LHCN-M2 (cell line): ENCODE measurements at places on chromosomes 11 and 22. TPM values are rescaled to one million over a fixed set of nuclear protein-coding genes. Genes with fewer than 3 reads are reported as not detected.

GRCh38 chr11:23947883-23948282 is 549.0 kb upstream of the LUZP2 start:
- no peak for DNase-seq

- DNase-seq, result peak; percentile 57
Measured at GRCh38 chr11:70456921-70457532, 58.7 kb downstream of the CTTN start.

DNA sequence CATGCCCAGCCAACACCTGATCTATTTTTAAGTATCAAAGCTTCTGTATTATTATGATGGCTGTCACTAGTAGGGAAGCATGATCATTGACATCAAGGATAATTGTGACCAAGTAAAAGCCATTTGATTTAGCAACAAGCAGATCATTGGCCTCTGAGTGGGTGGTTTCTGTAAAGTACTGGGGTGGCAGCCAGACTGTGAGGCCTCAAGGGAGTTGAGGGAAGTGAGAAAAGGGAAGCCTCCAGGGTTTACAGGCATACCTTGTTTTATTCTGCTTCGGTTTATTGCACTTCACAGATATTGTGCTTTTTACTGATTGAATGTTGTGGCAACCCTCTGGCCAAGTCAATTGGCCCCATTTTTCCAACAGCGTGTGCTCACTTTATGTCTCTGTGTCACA is 60.1 kb downstream of the PRR5L start:
- no peak for DNase-seq

DNA sequence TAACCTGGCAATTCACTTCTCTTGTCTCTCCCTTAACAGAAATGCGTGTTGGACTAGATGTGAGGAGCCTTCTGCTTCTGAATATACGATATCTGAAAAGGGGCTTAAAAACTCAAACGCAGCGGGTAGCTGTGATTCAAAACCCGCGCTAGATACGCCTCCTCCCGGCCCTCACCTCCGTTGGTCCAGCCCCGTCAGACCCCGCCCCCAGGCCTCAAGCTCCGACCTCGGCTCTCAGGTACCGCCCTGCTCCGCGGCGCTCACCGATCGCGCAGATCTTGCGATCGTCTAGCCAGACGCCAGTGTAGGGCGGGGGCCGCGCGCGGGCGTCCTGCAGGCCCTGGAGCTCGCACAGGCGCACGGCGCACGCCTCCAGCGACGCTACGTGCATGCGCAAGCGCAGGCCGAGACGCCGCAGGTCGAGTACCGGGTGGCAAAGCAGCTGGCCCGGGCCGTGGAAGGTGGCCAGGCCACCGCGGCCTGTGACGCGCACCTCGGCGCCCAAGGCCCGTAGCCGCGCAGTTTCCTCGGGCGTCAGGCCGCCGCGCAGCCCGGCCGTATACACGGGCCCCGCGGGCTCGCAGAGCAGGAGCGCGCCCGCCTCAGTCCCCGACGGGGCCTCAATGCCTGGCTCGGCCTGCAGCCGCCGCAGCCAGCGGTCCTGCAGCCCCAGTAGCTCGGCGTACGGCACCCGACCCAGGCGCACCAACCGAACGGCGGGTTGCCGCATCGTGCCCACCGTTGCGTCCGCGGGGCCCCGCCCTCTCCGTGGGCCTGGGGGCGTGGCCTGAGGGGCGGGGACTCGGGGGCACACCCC is at the start of gene LIPT2:
Gene LIPT2 (minus strand): TSS at position 751 of the 817 bp plus-strand sequence. CDS start 21 bp downstream, at position 730.
- DNase-seq, result peak; percentile 97

- no peak for DNase-seq
Measured at GRCh38 chr22:46219636-46220035, 30.5 kb downstream of the CDPF1 start.

DNA sequence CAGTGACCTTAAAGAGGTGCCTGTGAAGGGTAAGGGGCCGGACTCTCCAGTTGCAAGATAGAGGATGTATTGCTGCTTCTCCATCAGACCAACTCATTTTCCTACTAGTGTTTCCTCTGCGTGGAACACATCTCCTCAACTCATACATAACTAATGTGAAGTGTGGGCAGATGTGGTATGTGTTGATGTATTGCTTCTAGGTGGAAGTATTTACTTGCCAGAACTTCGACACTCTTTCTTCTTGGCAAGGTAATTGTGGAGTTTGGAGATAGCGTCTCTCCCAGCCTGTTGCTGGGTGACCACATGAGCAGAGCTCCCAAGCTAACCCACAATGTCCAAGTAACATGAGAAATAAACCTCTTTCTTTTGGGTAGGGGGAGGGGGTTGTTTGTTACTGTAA is 456.9 kb downstream of the DYNC2H1 start:
- DNase-seq, result no peak

GRCh38 chr11:2212411-2213251 is 41.0 kb upstream of the TH start:
- no peak for DNase-seq

DNA sequence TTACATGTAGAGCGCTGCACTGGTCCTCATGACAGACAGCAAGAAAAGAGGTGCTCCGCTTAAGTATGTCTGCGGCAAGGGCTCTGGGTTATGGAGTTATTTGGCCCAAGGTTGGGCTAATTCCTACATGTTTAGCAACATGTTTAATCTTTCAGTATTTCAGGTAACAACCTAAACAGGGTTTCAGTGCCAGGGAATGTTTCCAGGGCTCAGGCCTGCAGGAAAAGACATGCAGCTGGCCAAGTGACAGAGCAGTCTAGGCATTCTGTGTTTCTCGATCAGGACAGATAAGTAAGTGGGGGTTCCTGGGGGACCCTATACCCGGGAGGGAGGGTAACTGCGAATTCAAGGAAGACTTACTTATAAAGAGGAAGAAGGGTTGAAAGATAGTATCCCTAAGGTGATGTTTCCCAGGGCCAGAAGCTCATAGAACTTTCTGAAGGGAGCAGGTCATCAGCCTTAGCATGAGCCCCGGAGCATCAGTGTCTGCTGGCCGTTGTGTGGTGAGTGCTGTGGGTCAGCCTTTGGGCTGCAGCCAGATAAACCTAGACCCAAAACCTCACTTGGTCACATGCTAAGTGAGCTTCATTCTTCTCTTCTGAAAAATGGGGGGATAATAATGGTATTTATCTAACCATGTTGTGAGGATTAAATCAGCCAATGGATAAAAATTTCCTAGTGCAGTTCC is 18.4 kb downstream of the KCNJ5 start:
- DNase-seq, result no peak

DNA sequence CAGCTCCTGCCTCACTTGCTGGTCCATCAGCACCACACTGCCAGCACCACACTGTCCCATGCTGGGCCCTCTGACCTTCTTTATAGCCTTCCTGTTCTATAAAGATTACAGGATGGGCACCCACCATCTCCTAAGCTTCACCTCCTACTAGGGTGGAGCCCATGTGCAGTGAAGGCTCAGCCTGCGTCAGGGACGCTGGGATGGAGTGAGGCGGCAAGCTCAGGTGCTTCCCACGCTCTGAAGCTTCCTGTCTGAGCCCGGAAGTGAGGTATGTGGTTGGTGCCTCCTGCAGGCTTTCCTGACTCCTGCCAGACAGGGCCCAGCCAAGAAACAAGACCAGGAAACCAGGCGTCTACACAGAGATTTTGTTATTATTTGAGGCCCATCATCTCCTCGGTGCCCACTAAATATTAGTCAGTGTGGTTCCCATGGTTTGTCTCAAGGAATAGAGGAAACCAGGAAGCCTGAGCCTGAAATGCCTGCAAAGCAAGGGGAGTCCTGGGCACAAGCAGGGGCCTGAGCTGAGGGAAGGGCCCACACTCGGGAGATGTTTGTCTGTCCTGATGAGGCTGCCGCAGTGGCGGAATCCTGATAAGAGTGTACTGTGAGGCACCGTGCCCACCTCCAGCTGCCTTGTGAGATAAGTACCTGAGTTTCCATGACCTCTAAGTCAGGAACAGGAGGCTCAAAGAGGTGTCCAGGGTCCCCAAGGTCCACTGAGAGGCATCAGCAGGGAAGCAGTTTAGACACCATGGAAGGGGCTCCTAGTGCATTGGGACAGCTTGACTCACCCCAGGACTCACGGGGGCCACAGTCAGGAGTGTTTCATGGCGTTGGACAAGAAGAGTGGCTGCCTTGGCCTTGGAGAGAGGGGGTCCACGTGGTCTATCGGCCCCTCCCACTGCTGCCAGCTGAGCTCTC is 22.0 kb downstream of the RSPH14 start:
- no peak for DNase-seq

GRCh38 chr22:46586123-46586519 is 34.1 kb upstream of the GRAMD4 start:
- no peak for DNase-seq

GRCh38 chr11:116701297-116701801 is 71.4 kb downstream of the BUD13 start:
- DNase-seq, result no peak

DNA sequence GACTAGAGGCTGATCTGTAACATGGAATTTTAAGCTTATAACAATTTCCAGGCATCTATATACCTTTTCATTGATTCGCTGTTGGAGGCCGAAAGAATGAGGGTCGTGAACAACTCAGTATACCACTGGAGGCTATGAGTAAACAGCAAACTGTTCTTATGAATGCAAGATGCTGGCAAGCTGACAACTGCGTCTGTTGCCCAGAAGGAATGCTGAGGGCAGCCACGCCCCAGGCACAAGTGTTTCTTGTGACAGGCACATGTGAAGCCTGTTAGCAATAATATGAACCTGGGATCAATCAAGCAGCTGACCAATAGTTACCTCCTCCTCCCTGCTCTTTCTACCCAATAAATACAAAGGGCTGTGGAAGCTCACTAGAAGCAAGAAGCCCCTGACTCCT is 15.3 kb downstream of the RTCB start:
- peak; percentile 39 for DNase-seq

GRCh38 chr22:37638391-37639069 is 939 bp upstream of the SH3BP1 start:
- no peak for DNase-seq

- peak; percentile 88 for DNase-seq
Measured at GRCh38 chr22:39493759-39494158, 8.3 kb upstream of the MIEF1 start.

DNA sequence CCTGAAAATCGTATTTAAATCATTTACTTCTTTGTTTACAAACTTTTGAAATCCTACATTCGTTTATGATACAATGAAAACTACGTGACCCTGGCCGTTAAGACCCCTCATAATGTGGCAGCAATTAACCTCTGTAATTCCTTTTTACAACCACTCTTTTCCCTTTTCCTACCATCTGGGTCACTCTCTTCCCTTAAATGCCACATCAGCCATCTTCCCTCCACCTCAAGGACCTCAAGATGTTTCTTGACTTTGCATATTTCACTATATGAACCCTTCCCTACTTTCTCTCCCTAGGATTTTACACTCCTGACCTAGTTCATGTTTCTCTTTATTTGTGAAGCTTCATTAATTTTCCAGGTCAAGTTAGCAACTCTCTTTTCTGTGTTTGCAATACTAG is 26.8 kb downstream of the OR2AG2 start:
- DNase-seq, result no peak

GRCh38 chr11:2151500-2152257 is 9.3 kb downstream of the INS start:
- DNase-seq, result peak; percentile 52

DNA sequence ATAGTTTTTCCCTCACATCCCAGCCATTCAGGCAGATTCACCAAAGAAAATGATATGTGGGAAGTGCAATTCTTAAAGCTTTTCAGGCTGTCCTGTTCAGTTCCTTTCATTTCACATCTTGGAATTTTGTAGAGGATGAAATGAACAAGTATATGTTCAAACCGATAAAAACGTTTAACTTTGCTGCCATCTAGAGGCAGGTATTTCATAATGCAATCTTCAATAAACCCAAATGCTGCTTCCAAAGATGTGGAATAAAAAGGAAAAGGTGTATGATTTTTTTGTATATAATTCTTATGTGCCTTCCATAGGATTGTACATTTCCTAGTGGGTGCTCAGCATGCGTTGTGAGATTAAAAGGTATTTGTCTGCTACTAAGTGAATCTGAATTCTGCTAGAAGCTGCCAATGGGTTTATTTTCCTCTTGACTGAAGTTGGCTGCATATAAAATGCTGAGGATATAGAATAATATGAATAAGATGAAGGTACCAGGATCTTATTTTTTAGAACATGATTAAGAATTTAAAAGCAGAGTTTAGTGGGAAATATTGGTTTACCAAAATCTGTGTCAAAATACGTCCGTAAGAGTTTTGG is 199.3 kb downstream of the PGR start:
- peak; percentile 70 for DNase-seq

DNA sequence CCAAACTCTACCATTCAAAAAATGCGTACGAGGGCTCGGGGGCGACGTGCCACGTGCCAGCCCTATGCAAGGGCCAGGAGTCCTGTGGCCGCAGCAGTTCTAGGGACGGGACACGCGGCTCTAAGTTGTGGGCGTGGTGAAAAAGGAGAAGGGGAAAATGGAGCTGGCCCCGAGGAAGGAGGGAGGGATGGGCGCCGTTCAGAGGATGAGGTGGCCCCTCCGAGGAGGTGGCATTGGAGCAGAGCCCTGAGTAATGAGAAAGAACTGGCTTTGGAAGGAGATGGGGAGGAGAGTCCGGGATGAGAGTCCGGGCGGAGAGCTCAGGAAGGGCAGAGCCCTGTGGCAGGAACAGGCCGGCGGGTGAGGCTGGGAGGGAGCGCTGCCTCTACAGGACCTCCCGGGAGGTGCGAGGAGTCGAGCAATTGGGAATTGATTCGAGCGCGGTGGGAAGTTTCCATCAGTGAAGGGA is 21.0 kb downstream of the OTUB1 start:
- DNase-seq, result peak; percentile 22

GRCh38 chr22:17586831-17587440 is 23.6 kb downstream of the SLC25A18 start:
- no peak for DNase-seq

- DNase-seq, result peak; percentile 39
Measured at GRCh38 chr11:45771193-45771565, 33.8 kb upstream of the SLC35C1 start.

DNA sequence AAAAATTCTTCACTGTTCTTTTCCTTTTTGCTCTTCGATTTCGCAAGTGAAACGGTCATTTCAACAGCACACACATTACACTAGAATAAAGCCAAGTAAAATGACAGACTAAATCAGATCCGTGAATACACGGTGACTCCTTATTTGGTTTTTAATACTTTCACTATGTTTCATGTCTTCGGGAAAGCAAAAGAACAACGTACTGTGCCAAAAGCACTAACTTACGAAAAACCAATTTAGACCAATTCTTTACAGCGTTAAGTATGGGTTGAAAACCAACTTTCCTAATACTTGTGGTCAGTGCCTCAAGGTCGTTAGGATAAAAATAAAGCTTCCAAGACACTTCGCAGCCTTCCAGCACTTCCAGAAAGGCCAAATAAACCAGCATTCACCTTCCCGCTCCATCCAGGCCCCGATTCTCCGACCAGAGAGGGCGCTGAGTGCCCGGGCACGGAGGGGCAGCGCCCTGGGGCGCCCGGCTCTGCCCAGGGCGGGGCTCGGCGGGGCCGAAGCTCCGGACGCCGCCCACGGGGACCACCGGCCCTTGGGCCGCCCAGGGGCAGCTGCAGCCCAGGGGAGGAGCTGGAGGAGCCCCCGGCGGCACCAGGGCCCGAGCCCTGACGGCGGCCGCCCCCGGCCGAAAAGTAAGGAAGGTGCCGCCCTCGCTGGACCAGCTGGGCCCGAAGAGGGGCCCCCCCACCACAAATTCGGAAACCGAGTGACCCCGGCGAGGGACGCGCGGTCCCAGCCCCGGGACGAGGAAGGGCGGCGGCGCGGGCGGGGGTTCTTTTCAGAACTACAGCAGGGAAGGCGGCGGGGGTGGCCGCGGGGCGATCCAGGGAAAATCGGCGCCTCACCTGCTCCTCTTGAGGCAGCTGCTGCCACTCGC is 499 bp downstream of the ATL3 start:
- DNase-seq, result peak; percentile 74

The RAB36 gene
- total RNA-seq, result under 0.01 and 0.11 TPM in 2 replicates

The NCAM1 gene
- 28.1 and 38.7 TPM in 2 replicates for total RNA-seq

The GLB1L3 gene
- total RNA-seq, result not detected in 2 replicates

The KCNJ5 gene
- total RNA-seq, result 0.06 and 0.29 TPM in 2 replicates

The ARHGAP8 gene
- not detected in 2 replicates for total RNA-seq

The PKNOX2 gene
- total RNA-seq, result 14.6 and 15.6 TPM in 2 replicates

The OTOG gene
- not detected in 2 replicates for total RNA-seq

The RIC3 gene
- total RNA-seq, result not detected in 2 replicates

The SPINDOC gene
- total RNA-seq, result 31.7 and 33.8 TPM in 2 replicates
